ENCODE measurements at places on chromosomes 4 and X.

- no peak for DNase-seq
Observed at GRCh38 chr4:22202975-22203710, 254.6 kb upstream of the KCNIP4 start.

DNA sequence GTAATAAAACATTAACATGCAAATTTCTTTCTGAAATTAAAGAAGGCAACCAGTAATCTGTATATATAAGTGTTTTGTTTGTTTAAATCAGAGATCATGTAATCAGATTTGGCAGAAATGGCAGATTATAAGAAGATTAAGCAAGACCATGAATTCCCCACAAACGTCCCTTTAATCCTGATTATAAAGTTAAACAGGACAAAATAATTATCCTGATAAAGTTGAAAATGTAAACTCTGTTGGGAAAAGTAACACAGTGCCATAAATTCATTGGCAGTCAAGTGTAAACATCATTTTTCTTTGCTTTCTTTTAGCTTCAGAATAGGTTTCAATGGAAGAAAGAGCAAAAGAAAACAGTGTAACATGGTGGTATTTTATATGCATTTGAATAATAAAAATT, 256.3 kb downstream of the KCNIP4 start:
- DNase-seq, result no peak

DNA sequence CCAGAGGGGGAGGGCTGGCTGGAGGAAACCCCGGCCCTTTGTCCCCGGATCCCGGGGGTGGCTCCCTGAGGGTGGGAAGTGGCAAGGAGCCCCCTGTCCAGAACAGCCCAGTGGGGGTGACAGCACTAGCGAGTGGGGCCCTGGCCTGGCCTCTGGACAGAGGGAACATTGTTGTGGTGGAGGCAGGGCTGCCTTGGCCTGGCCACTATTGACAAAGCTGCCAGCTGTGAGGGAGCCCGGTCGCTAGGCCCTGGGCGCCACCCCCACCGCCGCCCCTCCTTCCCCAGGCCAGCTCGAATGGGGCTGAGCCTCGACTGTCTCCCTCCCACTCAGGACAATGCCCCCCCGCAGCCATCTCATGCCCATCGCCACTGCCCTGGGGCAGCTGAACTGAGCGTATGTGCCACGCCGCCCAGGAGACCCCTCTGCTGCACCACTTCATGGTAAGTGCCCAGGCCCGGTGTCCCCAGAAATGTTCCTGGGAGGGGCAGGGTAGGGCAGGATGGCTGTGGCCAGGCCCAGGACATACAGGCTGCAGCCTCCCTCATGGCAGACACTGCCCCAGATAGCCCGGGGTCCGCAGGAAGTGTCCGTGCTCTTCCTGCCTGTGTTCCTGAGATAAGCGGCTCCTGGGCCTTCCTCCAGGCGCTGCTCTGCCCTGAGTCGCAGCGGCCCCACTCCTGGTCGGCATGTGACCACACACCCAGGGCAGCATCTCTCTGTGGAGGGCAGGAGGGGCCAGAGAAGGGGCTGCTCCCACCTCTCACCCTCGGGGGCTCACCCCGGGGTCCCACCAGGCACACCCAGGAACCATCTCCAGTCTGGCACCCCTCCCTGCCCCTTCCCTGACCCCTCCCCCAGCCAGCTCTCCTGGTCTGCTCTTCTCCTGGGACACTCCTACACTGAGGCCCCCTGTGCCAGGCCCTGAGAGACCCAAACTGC, 1.4 kb downstream of the PLXNB3 start:
- DNase-seq, result no peak

DNA sequence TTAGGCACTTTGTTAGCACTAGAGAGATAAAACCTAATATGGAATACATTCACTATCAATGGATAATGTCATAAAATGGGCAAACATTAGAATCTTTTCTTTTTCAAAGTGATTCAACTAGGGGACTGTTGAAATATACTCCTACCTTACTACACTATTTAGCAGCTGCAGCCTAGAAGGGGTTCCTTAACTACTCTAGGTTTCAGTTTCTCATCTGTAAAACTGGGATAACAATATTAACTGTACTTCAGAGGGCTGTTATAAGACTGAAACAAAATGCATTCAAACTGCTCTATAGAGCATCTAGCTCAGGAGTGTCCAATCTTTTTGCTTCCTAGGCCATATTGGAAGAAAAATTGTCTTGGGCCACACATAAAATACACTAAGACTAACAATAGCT, 147.4 kb downstream of the CDS1 start:
- no peak for DNase-seq

DNA sequence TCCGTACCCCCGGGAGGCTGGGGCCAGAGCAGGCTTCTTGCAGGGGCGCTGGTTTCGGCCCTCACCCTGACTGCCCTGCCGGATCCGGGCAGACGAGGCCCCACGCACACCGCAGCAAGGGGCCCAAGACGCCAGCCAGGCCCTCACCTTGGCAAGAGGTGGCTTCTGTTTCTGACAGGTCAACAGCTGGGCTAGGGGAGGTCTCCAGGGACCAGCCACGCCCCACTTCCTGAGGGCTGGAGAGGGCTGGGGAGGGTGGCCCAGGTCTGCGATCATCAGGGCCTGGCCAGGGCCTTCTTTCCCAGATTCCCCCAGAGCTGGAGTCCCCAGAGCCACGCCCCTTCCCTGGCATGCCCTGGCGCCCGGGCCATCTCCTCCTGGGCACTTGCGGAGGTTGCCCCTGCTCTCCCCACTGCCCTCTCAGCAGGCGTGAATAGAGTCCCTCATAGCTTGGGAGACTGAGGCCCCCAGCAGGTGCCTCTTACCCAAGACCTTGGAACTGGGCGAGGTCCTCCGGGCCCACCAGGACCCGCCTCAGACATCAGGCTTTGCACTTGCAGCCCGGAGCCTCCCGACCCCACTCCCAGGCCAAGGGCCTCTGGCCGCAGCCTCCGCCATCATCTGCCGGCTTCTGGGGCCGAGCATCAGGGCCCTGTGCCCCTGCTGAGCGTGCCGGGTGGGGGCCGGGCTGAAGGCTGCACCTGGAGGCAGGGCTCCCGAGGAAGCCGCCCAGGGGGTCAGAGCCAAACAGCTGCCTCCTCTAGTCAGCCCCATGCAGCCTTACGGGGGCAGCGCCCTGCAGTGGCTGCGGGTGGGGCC, 6.3 kb upstream of the FGFR3 start:
- no peak for DNase-seq

DNA sequence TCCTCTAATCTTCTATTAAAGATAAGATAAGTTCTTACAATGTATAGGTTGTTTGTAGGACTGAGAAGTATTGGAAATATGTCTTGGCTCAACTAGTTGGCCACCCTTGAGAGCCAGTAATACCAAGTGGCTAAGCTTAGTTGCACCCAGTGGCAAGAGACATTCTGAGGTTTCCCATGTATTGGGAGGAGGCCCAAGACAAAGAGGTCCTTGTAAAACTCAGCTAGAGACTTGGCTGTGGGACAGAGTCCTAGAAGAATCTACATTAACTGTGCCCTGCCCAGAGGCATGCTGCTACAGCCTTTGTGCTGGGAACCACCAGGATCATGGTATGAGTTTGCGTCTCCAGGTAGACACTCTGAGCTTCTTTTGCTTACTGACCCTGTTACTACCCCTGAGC, 41.9 kb upstream of the SLC4A4 start:
- no peak for DNase-seq

DNA sequence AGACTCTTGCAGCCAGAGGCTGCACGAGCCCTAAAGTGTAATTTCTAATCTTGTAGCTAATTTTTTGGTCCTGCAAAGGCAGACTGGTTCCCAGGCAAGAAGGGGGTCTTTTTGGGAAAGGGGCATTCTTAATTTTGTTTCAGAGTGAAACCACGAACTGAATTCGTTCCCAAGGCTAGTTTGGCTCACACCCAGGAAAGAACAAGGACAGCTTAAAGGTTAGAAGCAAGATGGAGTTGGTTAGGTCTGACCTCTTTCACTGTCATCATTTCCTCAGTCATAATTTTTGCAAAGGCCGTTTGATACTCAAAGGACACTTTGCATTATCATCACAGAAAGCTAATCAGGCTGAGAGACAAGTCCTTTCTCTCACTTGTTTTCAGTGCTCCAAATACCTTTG, 30.9 kb downstream of the XG start:
- no peak for DNase-seq

- DNase-seq, result no peak
Observed at GRCh38 chrX:38138900-38139299, 81.8 kb downstream of the SRPX start.

- no peak for DNase-seq
Observed at GRCh38 chr4:20889901-20890300, 189.6 kb downstream of the PACRGL start.

DNA sequence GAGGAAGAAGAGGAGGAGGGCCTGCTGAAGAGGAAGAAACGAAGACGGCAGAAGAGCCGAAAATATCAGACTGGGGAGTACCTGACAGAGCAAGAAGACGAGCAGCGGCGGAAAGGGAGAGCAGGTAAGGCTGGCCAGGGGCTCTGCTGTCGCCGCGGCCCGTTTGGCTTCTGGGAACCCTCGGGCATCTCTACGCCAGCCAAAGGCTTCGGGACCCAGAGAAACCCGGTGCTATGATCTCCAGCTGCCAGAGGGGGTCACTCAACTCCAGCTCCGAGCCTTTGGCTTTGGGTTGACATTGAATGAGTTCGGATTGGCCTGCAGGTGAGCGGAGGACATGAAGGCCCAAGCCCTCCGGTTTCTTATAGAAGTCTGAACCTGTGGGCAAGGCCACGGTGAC, 42.8 kb downstream of the BCORL1 start:
- no peak for DNase-seq

- peak; percentile 56 for DNase-seq
Observed at GRCh38 chr4:151801547-151802516, 41.0 kb upstream of the GATB start.

GRCh38 chr4:90189178-90189577, 62.0 kb downstream of the CCSER1 start:
- no peak for DNase-seq

DNA sequence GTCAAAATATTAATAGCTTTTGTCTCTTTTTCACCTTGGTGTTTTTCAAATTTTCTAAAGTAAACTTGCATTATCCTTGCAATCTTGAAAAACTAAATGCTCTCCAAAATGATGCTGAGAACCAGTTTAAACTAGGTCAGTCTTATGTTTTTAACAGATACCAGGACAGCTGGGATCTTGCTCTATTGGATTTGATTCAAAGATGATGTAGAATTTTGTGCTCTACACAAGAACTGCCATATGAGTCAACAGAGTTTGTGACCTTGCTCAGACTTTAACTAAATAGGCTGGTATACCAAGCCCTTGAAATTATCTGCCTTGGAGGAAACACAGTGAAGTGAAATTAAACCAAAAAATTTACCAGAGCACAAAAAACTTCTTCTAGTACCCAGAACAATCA, 991.1 kb downstream of the STPG2 start:
- no peak for DNase-seq

DNA sequence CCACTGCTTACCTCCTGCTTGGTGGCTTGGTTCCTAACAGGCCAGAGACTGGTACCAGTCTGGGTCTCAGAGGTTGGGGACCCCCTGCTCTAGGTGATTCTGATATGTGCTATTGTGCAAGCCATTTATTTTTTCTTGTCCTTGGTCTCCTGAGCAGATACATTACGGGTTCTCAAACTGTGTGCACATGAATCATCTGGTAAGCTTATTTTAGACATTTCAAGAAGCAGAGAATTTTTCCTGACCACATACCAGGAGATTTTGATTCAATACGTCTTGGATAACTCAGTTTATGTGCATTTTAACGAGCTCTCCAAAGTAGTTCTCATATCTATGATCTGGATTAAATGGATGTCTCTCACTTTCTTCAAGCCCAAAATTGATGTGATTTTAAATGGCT, 77.2 kb downstream of the FHIP1A start:
- DNase-seq, result no peak

- DNase-seq, result no peak
Observed at GRCh38 chrX:133645256-133645655, 230.0 kb upstream of the GPC4 start.

- DNase-seq, result no peak
Observed at GRCh38 chr4:108766058-108766457, 3.2 kb upstream of the ETNPPL start.

DNA sequence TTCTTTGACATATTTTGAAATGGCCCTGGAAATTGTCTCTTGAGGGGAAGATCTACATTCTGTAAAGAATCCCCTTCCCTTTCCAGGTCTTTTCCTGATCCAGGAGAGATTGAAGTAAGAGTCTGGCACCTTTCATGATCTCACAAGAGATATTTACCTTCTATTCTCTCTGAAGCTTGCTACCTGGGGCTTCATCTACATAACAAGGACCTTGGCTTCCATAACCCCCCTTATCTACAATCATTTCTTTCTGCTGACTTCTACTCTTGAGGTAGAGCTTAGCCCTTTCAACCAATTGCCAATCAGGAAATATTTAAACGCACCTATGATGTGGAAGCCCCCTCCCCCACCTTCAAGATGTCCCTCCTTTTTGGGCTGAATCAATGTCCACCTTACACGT, 383.7 kb upstream of the MAGEB18 start:
- no peak for DNase-seq

- DNase-seq, result no peak
Observed at GRCh38 chrX:30941898-30942297, 52.8 kb upstream of the TAB3 start.

- no peak for DNase-seq
Observed at GRCh38 chrX:13694359-13694758, 5.4 kb downstream of the RAB9A start.

- DNase-seq, result no peak
Observed at GRCh38 chr4:3403348-3403906, 38.3 kb upstream of the HGFAC start.

DNA sequence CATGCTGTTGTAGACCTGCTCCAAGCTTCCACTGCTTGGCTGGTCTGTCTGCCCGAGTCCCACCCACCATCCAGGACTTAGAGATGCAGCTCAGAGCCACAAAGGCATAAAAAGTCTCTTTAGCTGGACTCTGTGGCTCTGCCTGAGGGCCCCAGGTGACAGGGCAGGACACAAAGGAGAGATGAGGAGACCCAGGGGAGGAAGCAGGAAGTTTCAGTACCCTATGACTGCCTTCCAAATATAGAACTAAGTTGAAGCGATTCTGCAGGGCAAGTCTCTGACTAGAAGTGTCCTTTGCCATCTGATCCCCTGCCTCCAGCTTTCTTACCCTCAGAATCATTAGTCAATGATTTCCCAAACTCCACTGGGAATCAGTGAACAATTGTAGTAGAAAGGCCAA, 11.2 kb upstream of the CXCR3 start:
- DNase-seq, result no peak

DNA sequence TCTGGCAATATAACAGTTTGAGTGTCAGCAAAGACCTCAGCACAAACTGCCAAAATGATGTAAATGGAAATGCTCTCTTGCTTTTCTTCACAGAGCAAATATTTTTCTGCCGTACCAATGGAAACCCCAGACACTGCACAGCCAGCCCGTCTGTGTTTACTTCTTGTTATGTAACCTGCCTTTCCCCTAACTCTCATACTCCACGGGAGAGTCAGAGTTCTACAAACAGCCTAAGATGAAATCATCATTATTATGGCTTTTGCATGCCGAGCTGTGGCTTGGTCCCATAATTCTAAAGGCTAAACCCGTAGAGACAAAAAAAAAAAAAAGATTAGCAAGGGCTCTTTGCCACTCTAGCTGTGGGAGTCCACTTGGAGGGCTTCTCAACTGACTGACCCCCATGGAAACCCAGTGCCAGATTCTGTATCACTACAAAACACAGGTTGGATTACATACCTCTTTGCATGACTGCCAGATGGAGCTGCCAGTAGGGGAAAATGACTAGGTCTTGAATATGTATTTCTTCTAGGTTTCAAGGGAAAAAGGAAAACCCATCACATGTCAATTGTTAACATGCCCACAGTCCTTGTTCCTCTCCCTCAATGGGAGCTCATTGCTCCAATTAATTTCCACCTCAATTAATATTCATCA, 197.2 kb upstream of the CNKSR2 start:
- no peak for DNase-seq

Measured in stimulated activated CD4-positive, alpha-beta T cell treated with anti-CD3 and anti-CD28 coated beads, Interleukin-1b, Interleukin-23, amount 100 ng/mL, for 4 hours (primary cell).